ENCODE measurements at places on chromosomes 12 and 14.

GRCh38 chr12:132144115-132144809, at the start of the genes DDX51 and NOC4L:
TSS of gene DDX51 (minus strand) at chr12:132144319. CDS start at chr12:132144296, 23 bp downstream.
TSS of gene NOC4L (plus strand) at chr12:132144457. CDS start at chr12:132144489, 32 bp downstream.
- DNase-seq = peak; percentile 95

DNA sequence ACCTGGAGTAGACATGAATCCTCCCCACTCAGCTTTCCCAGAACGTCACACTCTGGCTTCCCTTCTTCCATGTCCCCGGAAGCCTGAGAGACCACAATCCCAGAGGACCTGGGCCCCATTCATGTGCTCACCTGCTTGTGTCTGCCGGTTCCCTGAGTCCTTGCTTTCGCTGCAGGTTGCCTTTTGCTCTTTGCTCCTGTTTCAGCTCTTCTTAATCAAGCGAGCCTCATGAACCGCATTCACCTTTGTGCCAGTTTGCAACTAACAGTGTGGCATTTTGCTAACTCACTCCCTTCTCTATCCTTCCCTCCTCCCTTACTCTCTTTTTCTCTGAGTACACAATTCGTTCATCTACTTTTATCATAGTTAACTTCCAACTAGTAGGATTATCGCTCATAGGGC, 23.1 kb downstream of the ENTPD5 start:
- DNase-seq = no peak

DNA sequence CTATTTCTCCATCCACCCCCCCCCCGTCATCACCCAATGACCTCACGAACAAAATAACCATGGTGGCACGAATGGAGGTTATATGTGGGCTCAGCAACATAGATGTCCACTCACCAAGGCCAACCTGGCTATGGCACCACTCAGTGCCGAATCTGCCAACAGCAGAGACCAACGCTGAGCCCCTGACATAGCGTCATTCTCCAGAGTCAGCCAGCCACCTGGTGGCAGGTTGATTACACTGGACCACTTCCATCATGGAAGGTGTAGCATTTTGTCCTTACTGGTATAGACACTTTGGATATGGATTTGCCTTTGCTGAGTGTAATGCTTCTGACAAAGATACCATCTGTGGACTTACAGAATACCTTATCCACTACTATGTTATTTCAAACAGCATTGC, 24.2 kb upstream of the DYRK2 start:
- no peak for DNase-seq

GRCh38 chr14:80212023-80212397, 706 bp upstream of the DIO2 start:
- DNase-seq = peak; percentile 61

DNA sequence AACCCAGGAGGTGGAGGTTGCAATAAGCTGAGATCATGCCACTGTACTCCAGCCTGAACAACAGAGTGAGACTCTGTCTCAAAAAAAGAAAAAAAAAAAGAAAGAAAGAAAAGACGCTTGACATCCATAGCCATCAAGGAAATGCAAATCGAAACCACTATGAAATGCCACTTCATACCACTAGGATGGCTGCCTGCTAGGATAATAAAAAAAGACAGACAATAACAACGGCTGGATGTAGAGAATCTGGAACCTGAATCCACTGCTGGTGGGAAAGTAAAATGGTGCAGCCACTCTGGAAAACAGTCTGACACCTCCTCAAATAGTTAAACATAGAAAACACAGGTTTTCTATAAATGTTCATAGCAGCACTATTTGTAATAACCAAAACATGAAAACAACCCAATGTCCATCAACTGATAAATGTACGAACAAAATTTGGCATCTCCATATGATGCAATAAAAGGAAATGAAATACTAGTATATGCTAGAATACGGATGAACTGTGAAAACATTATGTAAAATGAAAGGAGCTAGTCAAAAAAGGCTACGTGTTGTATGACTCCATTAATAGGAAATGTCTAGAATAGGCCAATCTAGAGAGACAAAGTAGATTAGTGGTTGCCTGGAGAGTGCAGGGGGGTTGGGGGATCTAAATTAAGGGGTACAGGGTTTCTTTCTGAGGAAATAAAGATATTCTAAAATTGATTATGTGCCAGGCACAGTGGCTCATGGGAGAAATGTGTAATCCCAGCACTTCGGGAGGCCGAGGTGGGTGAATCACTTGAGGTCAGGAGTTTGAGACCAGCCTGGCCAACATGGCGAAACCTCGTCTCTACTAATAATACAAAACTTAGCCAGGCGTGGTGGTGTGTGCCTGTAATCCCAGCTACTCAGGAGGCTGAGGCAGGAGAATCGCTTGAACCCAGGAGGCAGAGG, 9.7 kb downstream of the WSB2 start:
- no peak for DNase-seq

DNA sequence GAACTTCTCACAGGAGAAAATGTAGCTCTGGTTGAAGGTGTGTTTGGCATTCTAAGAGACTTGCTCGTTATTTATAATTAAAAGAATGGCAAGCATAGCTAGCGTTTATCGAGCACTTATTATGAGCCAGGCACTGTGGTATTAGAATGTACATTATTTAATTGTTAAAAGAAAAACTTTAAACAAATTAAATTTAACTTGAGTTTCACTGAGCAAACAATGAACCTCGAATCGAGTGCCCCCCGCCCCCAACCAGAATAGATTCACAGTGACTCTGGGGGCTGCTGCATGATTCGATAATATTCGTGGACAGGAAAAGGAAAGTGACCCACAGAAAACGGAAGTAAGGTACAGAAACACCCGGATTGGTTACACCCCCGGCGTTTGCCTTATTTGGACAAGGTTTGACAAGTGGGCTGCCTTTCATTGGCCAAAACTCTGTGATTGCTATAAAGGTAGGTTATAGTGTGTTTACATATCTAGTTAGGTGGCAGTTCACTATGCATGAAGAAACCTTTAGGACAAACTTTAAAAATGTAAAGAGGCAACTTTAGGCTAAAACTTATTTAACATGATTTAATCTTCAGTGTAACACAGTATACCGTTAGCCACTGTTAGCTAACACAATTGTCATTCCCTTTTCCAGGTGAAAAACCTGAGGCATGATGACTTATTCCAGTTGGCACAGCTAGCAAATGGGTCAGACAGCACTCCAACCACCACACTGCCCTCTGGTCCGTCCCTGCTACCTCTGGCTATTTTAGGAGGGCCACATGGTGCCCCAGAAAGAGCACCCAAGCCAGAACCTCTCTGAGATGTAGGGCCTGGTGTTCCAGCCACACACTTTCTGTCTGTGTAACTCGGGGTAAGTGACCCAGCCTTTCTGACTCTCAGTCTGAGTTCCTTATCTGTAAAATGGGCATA, 7.1 kb downstream of the SCNN1A start:
- peak; percentile 83 for DNase-seq

GRCh38 chr14:74937171-74937570, 14.1 kb upstream of the RPS6KL1 start:
- DNase-seq = no peak

DNA sequence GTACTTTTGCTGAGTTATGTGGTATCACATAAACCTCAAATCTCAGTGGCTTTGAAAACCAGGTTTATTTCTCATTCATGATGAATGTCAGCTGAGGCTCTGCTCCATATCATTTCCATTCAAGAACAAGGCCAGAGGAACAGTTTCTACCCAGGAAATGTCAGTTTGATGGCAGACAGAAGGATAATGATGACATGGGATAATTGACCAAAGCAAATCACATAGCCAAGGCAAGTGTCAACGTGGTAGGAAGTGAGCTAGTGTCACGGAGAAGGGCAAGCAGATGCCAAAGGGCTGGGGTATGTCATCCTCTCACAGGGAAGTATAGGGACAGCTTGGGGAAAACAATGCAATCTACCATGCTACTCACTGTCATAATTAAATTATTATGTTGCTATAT, 12.3 kb upstream of the PDE3A start:
- no peak for DNase-seq

DNA sequence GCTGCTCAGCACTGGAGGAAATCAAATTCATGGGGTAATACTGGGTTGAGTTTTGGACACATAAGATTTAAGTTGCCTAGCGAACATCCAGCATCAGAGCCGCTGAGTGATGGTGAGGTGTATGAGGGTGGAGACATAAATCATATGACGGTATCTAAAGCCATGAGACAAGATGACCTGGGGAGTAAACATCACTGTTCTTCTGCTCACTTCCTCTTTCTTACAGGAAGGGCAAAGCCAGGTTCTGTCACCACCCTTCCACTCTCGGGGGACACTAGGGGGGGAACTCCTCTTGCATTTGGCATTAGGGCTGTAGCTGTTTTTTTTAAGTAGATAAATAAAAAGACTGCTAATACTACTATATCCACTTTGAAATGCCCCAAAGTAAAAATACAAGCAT, 24.0 kb downstream of the PRDM4 start:
- peak; percentile 5 for DNase-seq
